SK-MEL-5 (cell line): ENCODE measurements at places on chromosomes 13 and 19.

- DNase-seq: no peak
These were observed 7.4 kb downstream of the SLC35E1 start for GRCh38 chr19:16564842-16565241.

DNA sequence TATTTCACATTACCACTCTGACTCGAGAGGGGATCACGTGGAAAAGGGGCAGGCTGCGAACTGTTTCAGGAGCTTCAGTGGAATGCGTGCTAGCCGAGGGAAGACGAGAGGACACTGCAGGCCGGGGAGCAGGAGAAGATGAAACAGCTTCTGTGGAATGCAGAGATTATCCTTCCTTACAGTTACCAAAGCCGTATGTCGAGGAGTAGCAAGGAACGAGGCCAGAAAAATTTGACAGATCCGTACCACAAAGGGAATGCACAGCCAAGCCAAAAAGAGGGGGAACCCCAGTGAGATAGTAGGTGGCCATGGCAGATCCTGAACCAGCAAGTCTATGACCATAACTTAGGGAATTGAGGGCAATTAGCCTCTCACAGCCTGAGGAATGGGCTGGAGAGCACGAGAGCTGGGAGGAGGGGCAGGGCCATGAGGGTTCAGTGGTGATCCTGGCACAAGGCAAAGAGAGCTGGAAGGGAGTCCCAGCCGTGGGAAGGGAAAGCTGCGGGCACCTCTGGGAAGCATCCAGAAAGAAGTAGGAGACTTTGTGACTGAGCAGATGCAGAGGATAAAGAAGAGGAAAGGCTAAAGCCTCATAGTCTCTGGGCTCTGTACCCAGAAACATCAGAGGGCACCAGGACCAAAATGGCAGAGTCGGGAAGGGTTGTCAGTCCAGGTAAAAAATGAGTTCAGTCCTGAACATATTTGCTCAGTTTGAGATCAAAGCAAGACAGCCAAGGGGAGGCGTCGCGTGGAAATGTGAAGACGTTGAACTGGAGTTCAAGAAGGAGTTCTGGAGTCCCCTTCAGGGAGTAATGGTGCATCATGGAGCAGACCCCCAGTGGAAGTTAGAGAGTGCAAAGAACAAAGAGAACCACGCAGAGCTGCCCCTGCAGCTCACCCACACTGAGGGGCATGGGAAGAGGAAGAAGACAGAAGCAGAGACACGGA, 5.1 kb downstream of the COL4A1 start:
- no peak for DNase-seq

- DNase-seq: no peak
These were observed 4.5 kb upstream of the EPSTI1 start for GRCh38 chr13:42996584-42996983.

DNA sequence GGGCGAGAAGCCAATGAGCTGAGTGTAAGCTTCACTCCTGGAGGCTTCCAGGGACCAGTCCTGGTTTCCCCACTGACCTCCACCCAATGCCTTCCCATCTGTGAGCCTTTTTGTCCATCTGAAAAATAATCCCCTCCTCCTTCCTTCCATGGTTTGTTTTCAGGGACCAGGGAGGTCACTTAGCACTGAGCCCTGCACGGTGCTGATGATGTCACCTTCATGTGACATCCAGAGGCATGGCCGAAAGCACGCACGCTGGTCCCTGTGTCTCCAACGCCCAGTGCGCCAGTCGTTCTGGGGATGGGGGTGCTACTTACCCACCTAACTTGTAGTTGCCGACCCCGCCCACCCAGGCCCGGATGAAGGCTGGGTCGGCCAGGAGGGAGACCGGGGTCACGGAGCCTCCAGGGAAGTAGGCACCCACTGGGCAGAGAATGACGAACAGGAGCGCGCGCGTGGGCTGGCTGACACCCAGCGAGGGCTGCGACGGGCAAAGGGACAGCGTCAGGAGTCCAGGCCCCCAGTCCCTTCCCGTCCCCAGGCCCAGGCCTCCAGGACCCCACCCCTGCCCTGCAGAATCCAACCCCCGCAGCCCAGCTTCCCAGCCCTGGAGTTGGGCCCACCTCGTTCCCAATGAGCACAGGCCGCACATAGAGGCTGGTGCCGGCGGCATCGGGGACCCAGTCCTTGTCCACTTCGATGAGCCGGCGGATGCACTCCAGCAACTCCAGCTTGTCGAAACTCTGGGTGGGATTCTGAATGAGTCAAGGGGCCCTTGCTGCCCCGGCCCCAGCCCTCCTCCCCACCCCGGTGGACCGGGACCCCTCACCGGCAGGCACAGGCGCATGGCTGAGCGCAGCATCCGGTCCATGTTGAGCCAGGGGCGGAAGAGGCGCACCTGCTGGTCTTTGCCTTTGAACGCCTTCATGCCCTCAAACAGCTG, 11.2 kb downstream of the BCAT2 start:
- no peak for DNase-seq

- peak; percentile 81 for DNase-seq
These were observed at the start of gene XPO4 for GRCh38 chr13:20902438-20903163. Gene XPO4, minus strand, starts transcription at chr13:20902746. Its CDS starts 8 bp downstream, at chr13:20902738.

GRCh38 chr13:32195713-32196112, 119.5 kb downstream of the ZAR1L start:
- DNase-seq: no peak

GRCh38 chr19:8004723-8005513, 523 bp downstream of the ELAVL1 start:
- DNase-seq: no peak

GRCh38 chr13:110546926-110547325, 14.6 kb downstream of the RAB20 start:
- no peak for DNase-seq

DNA sequence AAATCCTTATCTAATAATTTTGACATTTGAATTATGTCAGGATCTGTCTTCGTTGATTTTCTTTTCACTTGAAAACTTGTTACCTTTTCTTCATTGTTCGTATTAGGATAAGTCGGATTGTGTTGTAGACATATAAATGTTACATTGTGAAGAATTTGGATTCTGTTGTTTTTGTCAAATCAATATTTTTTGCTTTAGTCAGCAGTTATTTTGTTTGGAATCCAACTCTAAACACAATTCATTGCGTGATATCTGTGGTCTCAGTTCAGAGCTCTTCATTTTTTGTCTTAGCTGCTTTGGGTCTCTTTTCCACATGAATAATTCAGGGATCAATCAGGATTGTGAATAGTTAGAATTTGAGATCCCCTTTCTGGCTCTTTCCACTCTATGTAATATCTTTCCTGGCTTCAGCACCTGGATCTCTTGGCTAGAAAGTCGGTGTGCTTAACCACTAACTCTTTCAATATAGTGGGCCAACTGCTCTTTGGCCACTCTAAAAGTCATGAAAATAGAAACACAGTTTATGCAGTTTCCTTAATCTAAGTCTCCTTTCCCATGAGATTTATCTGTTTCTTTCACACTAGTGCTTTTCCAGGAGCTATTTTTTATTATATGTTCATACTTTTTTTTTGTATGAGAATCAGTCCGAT, 2494.2 kb upstream of the PCDH20 start:
- no peak for DNase-seq

GRCh38 chr19:14674764-14675163, at the start of gene ADGRE3:
Gene ADGRE3, minus strand, starts transcription at chr19:14674844. Its CDS starts 74 bp downstream, at chr19:14674770.
- no peak for DNase-seq

DNA sequence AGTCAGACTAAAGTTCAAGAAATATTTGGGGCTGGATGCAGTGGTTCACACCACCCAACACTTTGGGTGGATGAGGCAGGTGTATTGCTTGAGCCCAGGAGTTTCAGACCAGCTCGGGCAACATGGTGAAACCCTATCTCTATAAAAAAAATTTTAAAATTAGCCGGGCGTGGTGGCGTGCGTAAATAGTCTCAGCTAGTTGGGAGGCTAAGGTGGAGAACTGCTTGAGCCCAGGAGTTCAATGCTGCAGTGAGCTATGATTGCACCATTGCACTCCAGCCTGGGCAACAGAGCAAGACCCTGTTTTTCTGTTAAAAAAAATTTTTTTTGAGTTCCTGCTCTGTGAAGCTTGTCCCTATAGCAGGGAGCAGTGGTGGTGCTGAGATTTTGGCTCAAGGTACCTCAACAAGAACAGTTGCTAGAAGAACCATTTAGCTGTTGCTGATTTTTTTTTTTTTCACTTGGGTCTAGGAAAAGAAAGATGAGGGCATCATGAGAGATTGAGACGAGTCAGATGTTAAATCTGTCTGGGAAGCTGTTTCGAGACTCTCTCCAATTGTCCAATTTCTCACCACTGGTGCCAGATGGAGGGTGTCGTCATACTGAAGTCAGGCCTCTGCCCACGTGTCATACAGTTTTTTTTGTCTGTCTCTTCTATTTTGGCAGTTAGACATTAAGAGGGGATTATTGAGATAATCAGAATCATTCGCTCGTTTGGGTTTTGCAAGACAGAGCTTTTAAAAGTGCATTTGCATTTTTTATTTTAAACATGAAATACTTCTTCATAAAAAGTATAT, 3.7 kb downstream of the SLC25A42 start:
- DNase-seq: no peak

- no peak for DNase-seq
These were observed 4.9 kb downstream of the SMG9 start for GRCh38 chr19:43749898-43750297.

DNA sequence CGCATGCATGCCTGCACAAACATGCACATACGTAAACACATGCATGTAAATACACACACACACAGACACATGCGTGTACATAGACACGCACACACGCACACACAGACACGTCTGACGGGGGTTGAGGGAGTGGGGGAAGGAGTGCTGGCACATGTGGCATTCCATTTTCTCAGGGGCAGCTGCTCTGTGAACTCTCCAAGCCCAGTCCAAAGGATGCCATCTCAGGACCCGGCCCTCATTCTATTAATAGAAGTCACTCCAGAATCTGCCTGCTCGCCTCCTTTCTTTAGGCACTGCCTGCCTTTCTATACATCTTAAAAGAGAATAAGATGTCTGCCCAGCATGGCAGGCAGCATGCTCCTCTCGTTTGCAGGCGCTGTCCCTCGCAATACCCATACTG, 5.3 kb downstream of the ARHGEF7 start:
- DNase-seq: no peak

DNA sequence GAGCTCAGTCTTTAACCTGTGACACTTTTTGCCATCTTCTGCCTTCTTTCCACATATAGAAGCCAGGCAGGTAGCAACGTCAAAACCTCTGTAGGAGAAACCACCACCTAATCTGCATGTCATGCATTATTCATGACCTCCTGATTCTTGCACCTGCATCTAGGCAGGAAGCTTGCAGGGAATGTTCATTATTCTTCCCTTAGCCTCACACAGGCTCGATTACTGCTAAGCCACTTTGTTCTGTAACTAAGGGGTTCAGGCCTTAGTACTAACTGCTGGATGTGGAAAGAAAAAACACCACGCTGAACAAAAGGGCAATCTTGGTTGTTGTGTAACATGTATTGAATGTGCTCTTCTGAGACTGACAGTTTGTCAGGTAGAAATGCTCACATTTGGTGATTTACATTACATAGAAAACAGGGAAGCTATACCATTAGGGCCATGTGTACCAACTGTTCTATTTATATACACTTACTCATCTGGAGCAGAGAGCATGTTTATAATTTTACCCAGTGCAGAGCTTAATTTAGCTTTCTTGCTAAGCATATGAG, 366.9 kb downstream of the KLF12 start:
- DNase-seq: no peak

GRCh38 chr19:12052497-12053169, at the start of gene ZNF878:
Gene ZNF878, minus strand, starts transcription at chr19:12052961. Its CDS starts 160 bp downstream, at chr19:12052801.
- DNase-seq: peak; percentile 83

- DNase-seq: no peak
These were observed 8.9 kb upstream of the VSTM2B start for GRCh38 chr19:29516821-29517395.

DNA sequence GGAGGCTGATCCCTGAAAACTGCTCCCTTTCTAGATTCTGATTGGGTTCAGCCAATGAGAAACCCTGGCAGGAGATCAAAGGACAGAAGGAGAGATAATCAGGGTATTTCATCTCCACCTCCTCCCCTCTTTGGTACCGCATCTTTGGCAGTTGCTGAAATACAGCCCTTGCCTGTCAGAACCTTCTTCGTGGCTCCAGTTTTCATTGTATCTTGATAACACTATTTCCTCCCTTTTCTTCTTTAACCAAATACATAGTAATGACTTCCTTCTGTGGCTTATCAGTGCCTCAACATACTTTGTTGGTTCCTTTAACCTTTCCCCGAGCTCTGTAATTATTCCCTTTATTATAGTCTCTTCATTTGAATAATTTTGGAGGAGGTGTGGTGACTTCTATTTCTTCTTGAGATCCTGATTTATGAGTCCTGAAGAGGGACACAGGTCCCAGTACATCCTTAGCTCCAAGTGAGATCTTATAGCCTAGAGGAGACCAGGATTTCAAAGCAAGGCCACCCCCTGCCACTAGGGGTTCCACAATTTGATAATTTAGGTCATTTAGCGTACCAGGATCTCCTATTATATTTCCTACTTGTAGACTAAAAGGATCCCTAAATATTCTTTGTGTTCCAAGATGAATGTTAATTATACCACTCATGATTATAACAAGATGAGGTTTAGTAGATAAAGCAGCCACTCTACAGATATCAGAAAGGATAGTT, 98.0 kb downstream of the EDNRB start:
- DNase-seq: peak; percentile 14

DNA sequence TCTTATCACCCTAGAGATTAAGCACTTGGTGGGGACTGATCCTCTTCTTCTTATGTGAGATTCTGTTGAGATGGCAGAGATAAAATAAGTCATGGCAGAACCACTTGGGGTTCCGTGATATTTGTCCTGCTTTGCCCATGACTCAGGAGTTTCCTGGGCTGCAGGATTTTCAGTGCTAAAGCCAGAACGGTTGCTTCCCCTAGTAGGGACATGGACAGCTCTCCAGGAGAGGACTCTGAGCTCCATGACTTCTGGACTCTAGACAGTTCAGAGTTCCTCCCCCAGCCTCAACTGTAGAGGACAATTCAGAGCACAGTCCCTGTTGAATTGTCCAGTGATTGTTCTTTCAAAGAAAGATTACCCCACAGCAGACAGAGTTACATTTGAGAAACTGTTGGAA, 98.8 kb downstream of the OLFM4 start:
- no peak for DNase-seq

DNA sequence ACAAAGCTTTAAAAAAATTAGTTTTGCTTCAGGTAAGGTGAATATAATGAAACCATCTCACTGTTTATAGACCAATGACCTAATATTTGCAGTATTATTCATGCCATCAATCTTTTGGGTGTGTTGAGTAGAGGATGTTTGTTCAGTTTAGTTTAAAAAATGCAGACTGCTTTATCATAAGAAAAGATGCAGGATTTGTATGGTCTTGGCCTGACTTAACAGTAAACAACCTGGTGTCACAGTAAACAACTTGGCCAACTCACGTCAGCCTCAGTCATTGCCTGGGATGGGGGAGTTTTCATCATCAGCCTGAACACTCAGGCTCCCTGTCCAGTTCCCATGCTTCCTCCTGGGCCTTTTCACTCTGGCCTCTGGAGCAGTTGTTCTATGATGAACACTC, 55.1 kb downstream of the LMO7 start:
- DNase-seq: no peak

DNA sequence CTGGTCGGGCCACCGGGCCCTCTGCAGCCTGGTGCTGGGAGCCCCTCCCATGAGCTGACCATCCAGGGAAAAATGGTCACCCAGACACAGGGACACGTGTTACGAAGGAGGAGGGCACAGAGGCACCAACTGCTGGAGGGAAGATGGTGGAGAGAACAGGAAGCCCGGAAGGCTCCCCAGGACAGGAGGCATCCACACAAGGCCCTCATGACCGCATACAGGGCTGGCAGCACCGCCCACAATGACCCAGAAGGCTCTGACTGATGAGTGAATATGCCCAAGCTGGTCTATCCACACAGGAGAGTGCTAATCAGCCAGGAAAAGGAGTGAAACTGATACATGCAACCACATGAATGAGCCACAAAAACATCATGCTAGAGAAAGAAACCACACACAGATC, 14.0 kb upstream of the TMEM86B start:
- DNase-seq: no peak
